ENCODE measurements at places on chromosomes 12 and 14. TPM values are rescaled to one million over a fixed set of nuclear protein-coding genes. Genes with fewer than 3 reads are reported as not detected.

- H3K36me3 ChIP-seq: no peaks in the 10 kb centered on the region
- H3K27ac ChIP-seq: no peak overlapping the region
- no peaks in the 10 kb centered on the region for H3K4me1 ChIP-seq
- no peaks in the 10 kb centered on the region for H3K27me3 ChIP-seq
Measured at GRCh38 chr12:28247806-28248205, 57.5 kb downstream of the CCDC91 start.

DNA sequence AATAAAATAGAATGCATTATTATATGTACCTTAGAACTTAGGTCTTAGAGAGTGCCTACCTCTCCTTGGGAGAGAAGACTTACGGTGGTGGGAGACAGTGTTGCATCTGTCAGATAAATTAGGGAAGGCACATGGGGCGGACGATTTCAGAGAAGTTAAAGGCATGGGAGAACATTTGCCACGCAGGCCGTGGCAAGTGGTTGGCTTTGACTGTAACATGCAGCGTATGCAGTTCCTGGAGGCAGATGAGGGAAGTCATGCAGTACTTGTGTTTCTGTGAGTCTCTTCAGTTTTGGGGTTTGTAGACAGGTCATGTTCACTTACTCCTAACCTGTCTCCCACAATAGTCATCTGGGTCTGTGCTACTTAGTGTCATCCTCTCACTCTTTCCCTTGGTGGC is 43.6 kb downstream of the ETV6 start:
- no peak for DNase-seq
- H3K36me3 ChIP-seq: no peaks in the 10 kb centered on the region
- no peak overlapping the region for H3K27ac ChIP-seq
- H3K4me1 ChIP-seq: no peaks in the 10 kb centered on the region

DNA sequence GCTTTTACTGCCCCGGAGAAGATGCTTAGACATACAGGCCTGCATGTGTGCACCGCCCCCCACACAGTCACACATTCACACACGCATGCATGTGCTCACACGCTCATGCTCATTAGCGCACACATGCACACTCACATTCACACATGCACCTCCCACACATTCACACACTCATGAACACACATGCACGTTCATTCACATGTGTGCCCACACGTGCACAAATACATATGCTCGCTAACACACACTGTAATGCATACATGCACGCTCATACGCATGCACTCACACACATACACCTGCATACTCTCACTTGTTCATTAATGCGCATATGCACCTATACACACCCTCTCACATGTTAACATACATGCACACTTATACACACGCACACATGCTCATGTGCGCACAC is 21.9 kb downstream of the TMEM132C start:
- H3K36me3 ChIP-seq: no peaks in the 10 kb centered on the region
- no peaks in the 10 kb centered on the region for H3K27me3 ChIP-seq
- no peaks in the 10 kb centered on the region for H3K4me1 ChIP-seq
- DNase-seq: no peak

Gene C1R
- total RNA-seq: 2,276 TPM

DNA sequence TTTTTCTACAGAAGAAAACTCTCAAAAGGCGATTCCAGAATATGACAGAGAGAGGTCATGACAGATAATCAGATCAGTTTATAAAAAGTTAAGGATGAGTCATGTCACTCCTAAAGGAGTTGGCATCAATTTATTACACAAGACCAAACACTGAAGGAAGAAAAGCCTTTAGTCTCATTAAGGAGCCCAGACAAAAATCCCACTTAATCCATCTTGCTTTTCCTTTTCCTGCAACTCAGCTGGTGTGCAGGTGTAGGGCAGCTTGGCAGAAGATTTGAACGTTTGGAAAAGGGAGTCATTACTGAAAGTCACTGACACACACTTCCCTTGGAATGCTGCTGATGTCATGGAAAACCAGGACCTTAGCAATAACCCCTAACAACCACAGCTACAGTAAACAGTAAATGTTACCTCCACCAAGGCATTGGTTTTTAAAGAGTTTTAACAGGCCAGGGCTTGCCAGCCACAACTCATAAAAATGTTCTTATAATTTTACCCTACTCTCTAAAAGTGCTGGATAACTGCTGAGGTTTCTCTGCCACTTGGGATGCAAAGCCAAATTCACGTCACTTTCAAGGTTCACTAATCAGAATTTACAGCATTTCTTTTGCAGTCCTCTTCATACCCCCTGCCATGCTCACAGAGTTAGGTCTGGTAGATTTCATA is 320.6 kb downstream of the RAD51B start:
- no peaks in the 10 kb centered on the region for H3K4me1 ChIP-seq
- DNase-seq: no peak
- no peak overlapping the region for H3K4me3 ChIP-seq
- no peaks in the 10 kb centered on the region for H3K27me3 ChIP-seq
- no peaks in the 10 kb centered on the region for H3K36me3 ChIP-seq

GRCh38 chr14:69066396-69067171 is 86.3 kb downstream of the DCAF5 start:
- no peak overlapping the region for H3K4me3 ChIP-seq
- H3K4me1 ChIP-seq: no peaks in the 10 kb centered on the region
- no peak overlapping the region for H3K27ac ChIP-seq
- H3K36me3 ChIP-seq: no peaks in the 10 kb centered on the region

DNA sequence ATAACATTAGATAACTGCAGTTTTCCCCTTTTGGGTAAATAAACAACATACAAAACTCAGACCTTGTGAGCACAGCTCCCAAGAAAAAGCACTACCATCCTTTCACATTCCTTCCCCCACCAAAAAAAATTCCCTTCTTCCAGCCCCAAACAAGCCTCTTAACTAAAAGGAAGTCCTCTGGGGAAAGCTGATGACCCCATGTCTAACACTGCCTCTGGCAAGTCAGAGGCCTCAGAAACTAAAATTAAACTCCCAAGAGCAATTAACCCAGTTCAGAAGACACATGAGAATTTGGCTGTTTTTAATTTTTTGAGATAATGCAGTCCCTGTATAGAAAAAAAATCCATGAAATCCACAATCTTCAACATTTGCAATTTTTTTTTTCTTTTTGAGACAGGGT is 127.7 kb downstream of the SPTSSA start:
- no peaks in the 10 kb centered on the region for H3K27me3 ChIP-seq
- H3K4me1 ChIP-seq: no peaks in the 10 kb centered on the region
- H3K4me3 ChIP-seq: no peak overlapping the region

Gene PROX2
- total RNA-seq: not detected

DNA sequence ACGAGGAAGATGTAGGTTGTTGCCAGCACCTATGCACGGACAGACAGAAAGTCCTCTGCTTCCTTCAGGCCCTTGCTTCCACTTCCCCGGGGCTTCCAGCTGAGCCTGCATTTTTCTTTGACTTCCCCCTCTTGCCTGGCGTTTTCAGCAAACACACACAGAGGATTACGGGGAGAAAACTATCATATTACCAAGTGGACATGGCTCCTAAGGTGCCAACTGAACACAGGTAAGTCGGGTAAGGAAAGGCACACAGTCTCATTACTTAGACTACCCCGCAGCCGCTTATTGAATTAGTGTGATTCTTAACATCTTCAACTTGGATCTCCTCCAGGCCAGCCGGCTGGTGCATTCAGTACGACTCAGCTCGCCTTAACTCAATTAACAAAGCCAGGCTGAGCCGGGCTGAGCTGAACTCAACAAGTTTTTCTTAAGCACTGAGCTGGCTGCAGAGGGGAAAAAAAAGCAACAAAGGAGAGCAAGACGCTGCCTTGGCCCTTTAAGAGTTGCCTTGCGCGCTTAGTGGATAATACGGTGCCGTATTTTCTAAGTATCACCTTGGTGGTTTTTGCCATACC is 19.2 kb upstream of the MAP1LC3B2 start:
- no peak for DNase-seq
- H3K27ac ChIP-seq: no peak overlapping the region
- no peaks in the 10 kb centered on the region for H3K4me1 ChIP-seq
- H3K36me3 ChIP-seq: no peaks in the 10 kb centered on the region
- H3K27me3 ChIP-seq: no peaks in the 10 kb centered on the region
- no peak overlapping the region for H3K4me3 ChIP-seq

Gene PMCH
- total RNA-seq: not detected

GRCh38 chr12:101570047-101570446 is 24.7 kb upstream of the MYBPC1 start:
- no peak for DNase-seq
- no peak overlapping the region for H3K4me3 ChIP-seq
- no peak overlapping the region for H3K27ac ChIP-seq
- H3K27me3 ChIP-seq: no peaks in the 10 kb centered on the region

- H3K4me1 ChIP-seq: no peaks in the 10 kb centered on the region
- DNase-seq: no peak
- H3K27ac ChIP-seq: no peak overlapping the region
- H3K4me3 ChIP-seq: no peak overlapping the region
- H3K27me3 ChIP-seq: no peaks in the 10 kb centered on the region
- peaks cover 69% of the 10 kb centered on the region for H3K36me3 ChIP-seq
Measured at GRCh38 chr12:131909752-131910219, 15.4 kb downstream of the ULK1 start.

- H3K4me3 ChIP-seq: no peak overlapping the region
- no peak overlapping the region for H3K27ac ChIP-seq
- no peaks in the 10 kb centered on the region for H3K36me3 ChIP-seq
- H3K27me3 ChIP-seq: no peaks in the 10 kb centered on the region
- no peaks in the 10 kb centered on the region for H3K4me1 ChIP-seq
- no peak for DNase-seq
Measured at GRCh38 chr12:104549815-104550480, 93.2 kb downstream of the CHST11 start.

DNA sequence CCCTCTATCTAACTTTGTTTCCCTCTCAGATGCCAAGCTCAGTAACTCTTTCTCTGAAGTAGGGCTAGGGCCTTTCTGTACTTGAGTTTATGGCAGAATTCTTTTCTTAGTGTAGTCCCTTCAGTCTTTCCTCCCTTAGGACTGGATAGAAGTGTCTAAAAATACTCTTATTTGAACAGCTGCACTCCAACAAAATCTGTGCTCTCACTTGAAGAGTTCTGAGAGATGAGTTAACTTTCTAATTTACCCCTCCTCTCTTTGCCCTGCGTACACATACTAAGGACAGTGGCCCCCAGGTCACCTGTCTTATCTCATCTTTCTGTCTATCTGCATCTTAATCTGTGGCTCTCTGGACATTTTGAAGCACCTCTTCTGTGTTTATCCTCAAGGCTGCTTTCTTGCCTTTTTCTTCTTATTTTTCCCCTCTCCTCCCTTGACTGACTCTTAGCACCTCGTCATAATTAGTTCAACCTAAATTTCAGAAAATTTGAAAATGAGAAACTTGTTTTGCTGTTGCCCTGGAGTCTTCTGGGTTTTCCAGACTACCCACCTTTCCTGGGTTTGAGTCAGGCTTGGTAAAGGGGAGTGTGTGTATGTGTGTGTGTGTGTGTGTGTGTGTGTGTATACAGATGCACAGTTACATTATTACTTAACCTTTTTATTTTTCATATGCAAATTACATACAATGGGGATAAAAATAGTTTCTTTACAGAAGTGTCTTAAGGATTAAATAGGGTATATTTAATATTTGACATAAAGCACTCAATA is 23.9 kb downstream of the NCKAP1L start:
- H3K4me3 ChIP-seq: no peak overlapping the region
- H3K4me1 ChIP-seq: no peaks in the 10 kb centered on the region
- H3K36me3 ChIP-seq: no peaks in the 10 kb centered on the region
- no peak for DNase-seq
- H3K27ac ChIP-seq: no peak overlapping the region

DNA sequence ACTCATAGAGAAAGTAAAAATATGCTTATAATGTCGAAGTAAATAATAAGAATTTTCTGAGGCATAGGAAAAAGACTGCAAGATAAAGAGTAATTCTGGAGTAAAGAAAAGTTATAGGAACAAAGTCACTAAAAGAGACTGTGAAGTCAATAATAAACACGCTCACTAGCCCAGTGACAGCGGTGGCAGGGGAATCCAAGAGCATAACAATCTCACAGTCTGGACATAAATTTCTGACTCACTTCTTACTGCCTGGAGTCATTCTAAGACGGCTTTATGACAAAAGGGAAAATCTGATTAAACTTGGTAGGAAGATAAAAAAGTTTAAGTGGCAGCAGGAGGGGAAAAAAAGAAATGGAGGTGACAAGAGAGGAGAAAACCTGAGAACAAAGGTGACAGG is 56.4 kb upstream of the GRIP1 start:
- no peak for DNase-seq
- H3K27me3 ChIP-seq: no peaks in the 10 kb centered on the region
- H3K4me3 ChIP-seq: no peak overlapping the region
- H3K27ac ChIP-seq: no peak overlapping the region
- no peaks in the 10 kb centered on the region for H3K36me3 ChIP-seq

- peaks cover 19% of the 10 kb centered on the region for H3K4me1 ChIP-seq
- DNase-seq: no peak
- no peak overlapping the region for H3K27ac ChIP-seq
- H3K36me3 ChIP-seq: no peaks in the 10 kb centered on the region
- H3K4me3 ChIP-seq: peak overlapping the region; percentile 40
- peaks cover 20% of the 10 kb centered on the region for H3K27me3 ChIP-seq
Measured at GRCh38 chr14:51095854-51096823, 1.2 kb upstream of the TRIM9 start.

Gene LYZ
- 19.4 TPM for total RNA-seq

Gene GLIPR1L2
- total RNA-seq: 0.32 TPM

GRCh38 chr12:98763656-98764055 is 118.6 kb downstream of the APAF1 start:
- no peaks in the 10 kb centered on the region for H3K4me1 ChIP-seq
- H3K36me3 ChIP-seq: no peaks in the 10 kb centered on the region
- H3K27me3 ChIP-seq: no peaks in the 10 kb centered on the region
- no peak overlapping the region for H3K4me3 ChIP-seq
- DNase-seq: no peak
- no peak overlapping the region for H3K27ac ChIP-seq

GRCh38 chr14:91330096-91330696 is 85.7 kb upstream of the GPR68 start:
- peaks cover 19% of the 10 kb centered on the region for H3K4me1 ChIP-seq
- no peaks in the 10 kb centered on the region for H3K27me3 ChIP-seq
- no peak overlapping the region for H3K27ac ChIP-seq
- no peak overlapping the region for H3K4me3 ChIP-seq
- no peaks in the 10 kb centered on the region for H3K36me3 ChIP-seq

Gene ENDOU
- not detected for total RNA-seq

Gene SELPLG
- 6.0 TPM for total RNA-seq

Gene SLC35E3
- total RNA-seq: 7.7 TPM

DNA sequence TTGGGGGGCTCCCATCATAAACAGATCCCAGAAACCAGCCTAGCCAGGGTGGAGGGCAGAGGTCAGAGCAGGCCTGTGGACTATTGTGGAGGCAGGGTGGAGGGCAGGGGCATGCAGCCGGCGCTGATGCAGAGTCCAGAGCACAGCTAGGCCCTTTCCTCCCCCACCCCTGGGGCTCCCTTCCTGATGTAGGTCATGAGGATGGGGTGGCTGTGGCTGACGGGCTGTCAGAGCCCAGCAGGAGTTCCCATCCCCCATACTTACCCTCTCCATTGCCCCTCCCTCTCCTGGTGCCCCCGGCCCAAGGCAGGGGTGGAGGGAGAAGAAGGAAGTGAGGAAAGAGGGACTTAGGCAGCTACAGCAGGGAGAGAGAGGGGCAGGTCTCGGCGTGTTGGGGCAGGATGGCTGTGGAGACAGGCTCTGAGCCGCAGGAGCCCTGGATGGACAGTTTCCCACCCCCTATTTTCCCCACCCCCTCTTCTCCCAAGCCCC is 5.7 kb upstream of the ZNF385A start:
- no peak overlapping the region for H3K4me3 ChIP-seq
- no peak overlapping the region for H3K27ac ChIP-seq
- no peaks in the 10 kb centered on the region for H3K27me3 ChIP-seq
- H3K36me3 ChIP-seq: peaks cover 10% of the 10 kb centered on the region

Gene GPX2
- total RNA-seq: 248 TPM

Gene KLRG1
- 1.4 TPM for total RNA-seq

Gene GLT1D1
- total RNA-seq: 20.2 TPM

All from right lobe of liver (tissue), 6 donors.